ENCODE measurements at places on chromosomes 11 and 22. TPM values are rescaled to one million over a fixed set of nuclear protein-coding genes. Genes with fewer than 3 reads are reported as not detected.

The FUT4 gene
- 2.3 TPM for polyA plus RNA-seq

The MS4A6E gene
- polyA plus RNA-seq: not detected

The CARNS1 gene
- polyA plus RNA-seq: 0.52 TPM

The DRD4 gene
- 1.8 TPM for polyA plus RNA-seq

The JOSD1 gene
- 4.6 TPM for polyA plus RNA-seq

The LDHAL6A gene
- 0.10 TPM for polyA plus RNA-seq

The ART1 gene
- not detected for polyA plus RNA-seq

The TRIM3 gene
- polyA plus RNA-seq: 7.3 TPM

The OR8D1 gene
- not detected for polyA plus RNA-seq

The C11orf87 gene
- polyA plus RNA-seq: 0.50 TPM

The TENM4 gene
- polyA plus RNA-seq: 7.3 TPM

The NUP50 gene
- 45.9 TPM for polyA plus RNA-seq

The SMIM35 gene
- polyA plus RNA-seq: not detected

The PPP2R1B gene
- 15.9 TPM for polyA plus RNA-seq

The CDC45 gene
- 30.4 TPM for polyA plus RNA-seq

The SUSD2 gene
- polyA plus RNA-seq: 0.74 TPM

The DUSP8 gene
- polyA plus RNA-seq: 1.1 TPM

Measured in GM23338 (cell line).